Stimulated activated CD4-positive, alpha-beta T cell treated with anti-CD3 and anti-CD28 coated beads, Interleukin-15, amount 100 ng/mL, for 1 hour (primary cell): ENCODE measurements at places on chromosomes 5 and 9.

GRCh38 chr5:98227489-98227888, 546.0 kb upstream of the RGMB start:
- DNase-seq, result no peak

GRCh38 chr9:69535911-69536310, 136.3 kb downstream of the APBA1 start:
- no peak for DNase-seq

GRCh38 chr9:82363682-82364081, 375.1 kb downstream of the SPATA31D1 start:
- no peak for DNase-seq

GRCh38 chr5:158152136-158152535, 293.2 kb upstream of the CLINT1 start:
- DNase-seq, result no peak

DNA sequence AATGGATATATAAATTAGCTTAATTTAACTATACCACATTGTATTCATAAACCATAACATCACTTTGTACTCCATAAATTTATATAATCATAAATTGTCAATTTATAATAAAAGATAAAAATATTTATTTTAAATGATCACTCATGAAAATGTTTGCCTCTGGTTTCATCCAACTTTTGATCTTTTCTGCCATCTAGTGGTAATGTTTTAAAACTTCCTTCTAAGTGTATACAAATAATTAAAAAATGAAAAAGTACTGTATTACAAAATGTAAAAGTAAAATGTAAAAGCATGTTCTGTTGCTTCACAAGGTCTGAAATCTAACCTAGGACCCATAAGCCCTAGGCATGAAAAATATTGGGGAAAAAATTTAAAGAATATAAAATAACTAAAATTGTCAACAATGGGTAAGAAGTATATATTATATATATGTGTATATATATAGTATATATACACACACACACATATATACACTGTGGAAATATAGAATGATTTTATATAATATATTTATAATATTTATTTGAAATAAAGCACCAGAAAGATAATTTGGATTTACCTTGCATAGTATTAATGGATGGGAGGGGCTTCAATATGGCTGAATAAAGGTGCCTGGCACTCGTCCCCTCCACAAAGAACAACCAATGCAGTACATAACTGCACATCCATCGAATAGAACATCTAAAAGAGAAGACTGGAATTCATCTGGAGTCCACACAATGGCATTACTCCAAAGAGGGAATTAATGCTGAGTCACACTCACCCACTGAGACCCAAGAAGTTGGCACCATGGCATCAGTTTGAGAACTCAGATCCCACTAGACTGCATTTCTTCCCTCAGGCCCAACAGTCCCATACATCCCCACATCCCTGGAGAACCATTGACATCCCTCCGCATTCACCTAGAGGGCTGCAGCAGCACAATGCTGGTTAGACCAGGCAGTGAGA, 32.5 kb downstream of the ANXA1 start:
- DNase-seq, result no peak

- DNase-seq, result no peak
Measured at GRCh38 chr9:121562301-121562700, 62.7 kb upstream of the GGTA1 start.

GRCh38 chr5:156328161-156328560, 1.2 kb downstream of the SGCD start:
- no peak for DNase-seq

DNA sequence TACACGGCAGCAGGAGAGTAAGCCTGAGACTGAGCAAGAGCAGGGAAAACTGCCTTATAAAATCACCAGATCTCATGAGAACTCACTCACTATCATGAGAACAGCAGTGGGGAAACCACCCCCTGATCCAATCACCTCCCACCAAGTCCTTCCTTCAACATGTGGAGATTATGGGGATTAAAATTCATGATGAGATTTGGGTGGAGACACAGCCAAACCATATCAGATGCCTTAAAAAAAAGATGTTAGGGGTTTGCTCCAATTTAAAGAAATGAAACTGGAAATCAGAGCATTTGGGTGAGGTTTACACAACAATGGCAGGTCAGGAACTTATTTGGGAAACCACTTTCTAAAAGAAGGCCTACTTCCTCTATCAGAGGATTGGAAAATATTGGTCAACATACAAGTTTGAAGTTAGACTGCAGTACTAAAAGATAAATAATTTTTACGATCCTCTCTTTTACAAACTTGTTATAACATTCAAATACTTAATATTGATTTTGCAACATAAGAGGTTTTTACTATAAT, 105.1 kb downstream of the FBN2 start:
- DNase-seq, result no peak

DNA sequence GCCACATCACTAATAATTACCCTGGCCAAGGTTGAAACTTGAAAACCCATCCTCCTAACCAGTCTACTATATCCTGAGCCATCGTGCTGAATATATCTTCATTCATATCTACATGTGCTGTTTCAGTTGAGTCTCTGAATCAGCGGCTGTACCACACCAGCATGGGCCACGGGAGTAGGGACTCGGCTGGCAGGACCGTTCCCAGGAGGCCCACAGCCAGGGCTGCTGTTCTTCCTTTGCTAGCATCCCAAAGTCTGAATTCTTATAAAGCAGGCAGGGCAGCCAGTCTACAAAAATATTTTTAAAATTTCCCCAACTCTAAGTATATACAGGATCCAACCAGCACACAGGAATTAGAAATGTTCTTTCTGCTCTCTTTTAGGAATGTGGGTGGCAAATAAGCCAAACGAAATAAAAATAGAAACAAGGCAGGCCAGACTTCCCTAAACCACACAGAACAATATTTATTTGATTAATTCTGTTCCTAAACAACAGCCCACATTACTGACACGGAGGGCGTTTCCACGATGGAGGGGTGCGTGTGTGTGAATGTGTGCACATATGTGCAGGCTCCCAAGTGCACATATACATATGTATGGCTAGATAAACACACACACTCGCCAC, 42.8 kb upstream of the EQTN start:
- DNase-seq, result no peak

- no peak for DNase-seq
Measured at GRCh38 chr5:20331826-20332225, 343.8 kb upstream of the CDH18 start.

- DNase-seq, result no peak
Measured at GRCh38 chr9:77882294-77882693, 149.3 kb downstream of the GNAQ start.

- no peak for DNase-seq
Measured at GRCh38 chr5:67481362-67481761, 284.8 kb upstream of the CD180 start.

DNA sequence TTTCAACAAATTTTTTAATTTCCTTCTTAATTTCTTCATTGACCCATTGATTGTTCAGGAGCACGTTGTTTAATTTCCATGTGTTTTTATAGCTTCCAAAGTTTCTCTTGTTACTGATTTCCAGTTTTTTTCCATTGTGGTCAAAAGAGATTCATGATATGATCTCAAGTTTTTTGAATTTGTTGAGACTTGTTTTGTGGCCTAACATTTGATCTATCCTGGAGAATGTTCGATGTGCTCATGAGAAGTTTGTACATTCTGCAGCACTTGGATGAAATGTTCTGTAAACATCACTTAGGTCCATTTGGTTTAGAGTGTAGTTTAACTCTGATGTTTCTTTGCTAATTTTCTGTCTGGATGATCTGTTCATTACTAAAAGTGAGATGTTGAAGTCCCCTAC, 14.7 kb upstream of the PPIC start:
- no peak for DNase-seq

GRCh38 chr5:172807766-172808311, 26.2 kb upstream of the ERGIC1 start:
- DNase-seq, result no peak

GRCh38 chr5:143886096-143886495, 74.1 kb downstream of the HMHB1 start:
- DNase-seq, result no peak

DNA sequence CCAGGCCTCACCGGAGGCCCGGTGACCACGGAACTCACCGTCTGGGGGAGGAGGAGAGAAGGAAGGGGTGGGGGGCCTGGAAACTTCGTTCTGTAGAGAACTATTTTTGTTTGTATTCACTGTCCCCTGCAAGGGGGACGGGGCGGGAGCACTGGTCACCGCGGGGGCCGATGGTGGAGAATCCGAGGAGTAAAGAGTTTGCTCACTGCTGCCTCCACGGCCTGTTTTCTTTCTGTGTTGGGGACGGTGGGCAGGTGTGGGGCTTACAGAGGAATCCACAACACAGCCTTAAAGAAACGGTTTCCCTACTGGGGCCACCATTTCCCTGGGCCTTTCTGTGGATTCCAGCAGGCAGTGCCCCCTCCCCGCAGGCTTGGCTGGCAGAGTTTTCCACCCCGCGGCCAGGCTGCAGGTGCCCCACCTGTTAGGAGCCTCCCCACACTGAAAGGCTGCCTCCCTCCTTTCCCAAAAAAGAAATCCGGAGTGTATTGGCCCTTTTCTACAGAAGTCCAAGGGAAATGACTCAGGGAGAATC, 80.8 kb downstream of the NTNG2 start:
- DNase-seq, result no peak

- no peak for DNase-seq
Measured at GRCh38 chr5:113145757-113146387, 169.3 kb downstream of the DCP2 start.

- no peak for DNase-seq
Measured at GRCh38 chr5:32069396-32069795, 104.7 kb downstream of the GOLPH3 start.

DNA sequence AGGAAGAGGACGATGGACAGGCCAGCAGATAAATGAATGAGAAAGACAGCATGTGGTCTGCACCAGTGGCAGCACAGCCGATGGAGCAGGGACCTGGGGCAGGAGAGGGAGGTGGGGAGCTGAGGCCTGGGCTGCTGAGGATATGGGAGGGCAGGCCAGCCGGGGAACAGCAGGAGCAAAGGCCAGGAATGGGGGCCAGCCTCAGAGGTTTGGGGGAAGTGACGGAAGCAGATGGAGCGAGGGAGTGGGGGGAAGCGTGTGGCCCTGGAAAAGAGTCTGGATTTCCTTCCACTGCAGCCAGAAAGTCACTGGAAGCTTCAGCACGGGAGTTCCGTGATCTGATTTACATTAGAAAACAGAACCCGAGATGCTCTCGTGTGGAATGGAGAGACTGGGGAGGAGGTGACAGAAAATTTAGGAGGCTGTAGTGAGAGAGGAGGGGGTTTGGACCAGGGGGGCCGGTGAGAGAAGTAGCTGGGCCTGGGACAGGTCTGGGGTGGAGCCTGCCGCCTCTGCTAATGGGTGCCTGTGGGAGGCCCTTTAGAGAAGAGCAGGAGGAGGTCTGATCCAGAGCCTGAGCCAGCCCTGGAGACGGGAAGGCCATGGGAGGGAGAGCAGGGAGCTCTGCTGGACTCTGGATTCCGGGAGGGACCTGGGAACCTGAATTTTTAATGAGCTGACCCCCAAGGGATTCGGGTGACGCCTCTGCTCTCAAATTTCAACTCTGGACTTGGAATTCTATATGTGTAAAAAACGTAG, 65.4 kb downstream of the TSPAN17 start:
- DNase-seq, result no peak

- DNase-seq, result no peak
Measured at GRCh38 chr9:125423964-125424363, 162.3 kb downstream of the GAPVD1 start.

DNA sequence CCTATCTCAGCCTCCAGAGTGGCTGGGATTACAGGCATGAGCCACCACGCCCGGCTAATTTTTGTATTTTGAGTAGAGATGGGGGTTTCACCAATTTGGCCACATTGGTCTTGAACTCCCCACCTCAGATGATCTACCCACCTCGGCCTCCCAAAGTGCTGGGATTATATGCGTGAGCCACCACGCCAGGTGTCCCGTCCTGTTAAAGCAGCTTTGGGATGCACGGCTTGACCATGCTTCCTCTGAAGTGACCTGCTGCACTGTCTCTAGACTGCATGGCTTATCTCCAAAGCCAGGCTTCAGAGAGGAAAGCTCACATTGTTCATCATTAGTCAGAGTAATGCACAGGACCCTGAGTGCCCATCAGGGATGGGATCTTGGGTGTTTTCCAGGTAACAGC, 45.4 kb downstream of the SEMA4D start:
- no peak for DNase-seq

DNA sequence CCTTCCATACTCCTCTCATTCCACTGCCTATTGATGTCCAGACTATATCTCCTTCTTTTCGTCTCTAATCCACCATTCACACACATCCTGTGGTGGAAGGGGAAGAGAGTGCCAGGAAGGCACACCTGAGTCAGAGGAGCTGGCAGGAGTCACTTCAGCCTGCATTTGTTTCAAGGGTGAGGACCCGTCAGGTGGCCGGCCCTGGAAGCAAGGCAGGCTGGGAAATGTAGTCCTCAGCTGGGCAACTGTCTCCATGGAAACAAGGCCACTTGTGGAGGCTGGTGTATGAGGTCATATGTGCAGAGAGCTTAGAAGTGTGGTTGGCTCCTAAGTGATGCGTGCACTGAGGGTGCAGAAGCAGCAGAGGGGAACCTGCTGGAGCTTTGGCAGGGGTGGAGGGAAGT, 278.4 kb downstream of the NSG2 start:
- DNase-seq, result no peak

- DNase-seq, result no peak
Measured at GRCh38 chr9:69980591-69980990, 63.1 kb upstream of the MAMDC2 start.

GRCh38 chr5:172751761-172752510, 19.1 kb downstream of the DUSP1 start:
- DNase-seq, result no peak

- no peak for DNase-seq
Measured at GRCh38 chr9:83266666-83267496, 203.9 kb upstream of the RASEF start.

DNA sequence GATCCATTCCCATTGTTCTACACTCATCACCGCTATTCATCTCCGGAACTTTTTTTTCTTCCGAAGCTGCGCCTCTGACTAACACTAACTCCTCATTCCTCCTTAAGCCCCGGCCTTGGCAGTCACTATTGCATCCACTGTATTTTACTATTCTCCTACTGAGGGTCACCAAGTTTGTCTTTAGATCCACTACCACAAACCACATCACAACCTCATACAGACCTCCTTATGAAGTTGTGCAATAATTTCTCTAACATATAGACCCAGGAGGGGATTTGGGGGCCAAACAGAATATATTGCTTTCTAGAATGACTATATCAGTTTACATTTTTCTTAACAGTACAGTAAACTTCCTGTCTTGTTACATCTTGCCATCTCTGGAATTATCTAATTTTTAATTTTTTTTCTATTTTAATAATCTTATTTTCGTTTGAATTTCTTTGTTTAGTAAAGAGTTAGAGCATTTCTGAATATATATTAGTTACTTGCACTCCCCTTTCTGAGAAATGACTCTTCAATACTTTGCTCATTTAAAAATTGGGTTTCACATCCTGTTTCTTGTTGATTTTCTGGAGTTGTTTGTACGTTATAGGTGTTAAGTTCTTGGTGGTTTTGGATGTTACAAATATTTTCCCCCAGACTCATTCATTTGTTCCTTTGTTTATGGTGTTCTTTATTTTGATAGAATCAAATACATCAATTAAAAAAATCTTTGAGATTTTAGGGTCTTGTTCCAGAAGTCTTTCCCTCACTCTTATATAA, 37.1 kb downstream of the DMRT2 start:
- no peak for DNase-seq

DNA sequence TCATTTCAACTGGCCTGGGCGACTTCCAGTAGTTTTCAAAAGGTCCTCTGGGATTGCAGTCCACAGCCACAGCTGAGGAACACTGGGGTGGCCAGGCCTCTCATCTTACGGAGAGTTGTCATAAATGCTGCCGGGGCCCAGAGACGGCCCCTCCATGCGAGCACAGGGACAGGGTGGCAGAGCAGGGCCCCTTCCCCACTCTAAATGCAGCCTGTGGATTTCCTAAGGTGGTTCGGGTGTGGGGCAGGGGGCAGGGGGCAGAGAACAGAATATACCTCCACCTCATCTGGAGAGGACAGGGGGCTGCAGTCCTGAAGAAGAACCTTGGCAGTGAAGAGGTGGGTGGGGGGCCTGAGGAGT, 113.6 kb upstream of the TBC1D2 start:
- DNase-seq, result no peak
